ENCODE measurements at places on chromosomes 6 and 20.

GRCh38 chr6:18533793-18534192, 146.6 kb downstream of the RNF144B start:
- DNase-seq = no peak

DNA sequence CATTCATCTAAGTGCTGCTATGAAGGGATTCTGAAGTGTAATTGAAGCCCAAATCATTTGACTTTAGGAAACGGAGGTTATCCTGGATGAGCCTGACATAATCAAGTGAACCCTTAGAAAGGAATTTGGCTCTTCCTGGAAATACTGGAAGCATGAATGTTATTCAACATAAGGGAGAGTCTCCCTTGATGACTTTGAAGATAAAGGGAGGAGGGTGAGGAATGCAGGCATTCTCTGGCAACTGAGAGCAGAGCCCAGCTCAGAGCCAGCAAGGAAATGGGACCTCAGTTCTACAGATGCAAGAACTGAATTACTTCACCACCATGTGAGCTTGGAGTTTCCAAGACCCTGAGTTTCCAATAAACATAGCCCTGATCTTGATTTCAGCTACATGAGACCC, 168.2 kb downstream of the DLL1 start:
- DNase-seq = no peak

- no peak for DNase-seq
Observed at GRCh38 chr6:22281341-22282085, 15.3 kb downstream of the PRL start.

- DNase-seq = no peak
Observed at GRCh38 chr6:73139681-73140383, 85.5 kb downstream of the KHDC1L start.

DNA sequence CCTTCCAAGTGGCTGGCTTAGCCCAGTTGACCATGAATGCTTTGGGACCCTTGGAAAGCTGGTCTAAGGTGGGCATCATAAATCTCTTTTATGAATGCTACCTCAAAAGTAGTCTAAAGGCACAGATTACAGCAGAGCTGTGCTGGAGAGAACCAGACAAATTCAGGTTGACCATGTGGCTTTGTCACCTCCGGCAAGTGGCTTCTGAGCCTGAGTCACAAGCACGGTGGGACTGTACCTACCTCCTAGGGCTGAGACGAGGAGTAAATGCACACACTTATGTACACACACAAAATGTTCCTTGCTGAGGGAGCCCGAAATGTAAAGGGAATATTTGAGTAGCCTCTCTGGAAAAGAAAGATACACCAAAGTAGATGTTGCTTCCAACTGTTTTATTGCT, 155.9 kb downstream of the NFATC2 start:
- DNase-seq = no peak

DNA sequence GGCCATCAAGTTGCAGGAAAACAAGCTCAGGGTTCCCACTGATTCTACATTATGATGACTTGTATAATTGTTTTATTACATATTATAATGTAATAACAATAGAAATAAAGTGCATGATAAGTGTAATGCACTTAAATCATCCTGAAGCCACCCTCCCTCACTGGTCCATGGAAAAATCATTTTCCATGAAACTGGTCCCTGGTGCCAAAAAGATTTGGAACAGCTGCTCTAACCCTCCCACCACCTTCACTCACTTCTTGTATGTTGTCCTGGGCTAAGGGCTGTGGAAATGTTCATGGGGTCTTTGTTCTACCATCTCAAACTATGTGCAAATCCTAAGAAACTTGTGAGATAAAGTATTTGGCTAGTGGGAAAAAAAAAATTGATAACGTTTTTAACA, 133.8 kb downstream of the LRRC1 start:
- DNase-seq = no peak

DNA sequence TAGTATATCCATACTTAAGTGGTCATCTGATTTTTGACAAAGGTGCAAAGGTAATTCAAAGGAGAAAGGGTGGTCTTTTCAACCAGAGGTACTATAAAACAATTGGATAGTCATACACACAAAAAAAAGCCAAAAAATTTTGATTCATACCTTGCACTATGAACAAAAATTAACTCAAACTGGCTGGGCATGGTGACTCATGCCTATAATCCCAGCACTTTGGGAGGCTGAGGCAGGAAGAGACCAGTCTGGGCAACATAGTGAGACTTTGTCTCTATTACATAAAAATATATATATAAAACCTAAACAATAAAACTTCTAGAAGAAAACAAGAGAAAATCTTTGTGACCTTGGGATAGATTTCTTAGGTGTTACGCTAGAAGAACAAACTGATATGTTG, 43.8 kb upstream of the ADIG start:
- DNase-seq = no peak

DNA sequence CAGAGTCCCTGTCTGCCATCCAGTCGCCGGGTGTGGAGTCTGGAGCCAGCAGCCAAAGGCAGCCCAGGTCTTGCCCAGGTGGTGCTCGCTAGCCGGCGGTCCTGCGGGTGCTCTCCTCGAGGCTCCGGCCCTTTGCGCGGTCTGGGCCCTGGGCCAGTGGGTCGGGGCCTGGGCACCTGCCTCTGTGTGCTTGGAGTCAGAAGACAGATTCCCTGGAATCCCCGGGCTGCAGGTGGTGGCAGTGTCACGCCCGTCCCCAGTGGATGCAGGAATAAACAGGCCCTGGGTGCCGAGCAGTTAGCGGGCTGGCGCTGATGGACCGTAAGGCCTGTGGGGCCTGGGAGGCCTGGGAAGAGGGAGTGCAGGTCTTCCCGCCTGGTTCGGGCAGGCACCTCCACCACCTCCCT, 5.3 kb downstream of the SS18L1 start:
- no peak for DNase-seq

DNA sequence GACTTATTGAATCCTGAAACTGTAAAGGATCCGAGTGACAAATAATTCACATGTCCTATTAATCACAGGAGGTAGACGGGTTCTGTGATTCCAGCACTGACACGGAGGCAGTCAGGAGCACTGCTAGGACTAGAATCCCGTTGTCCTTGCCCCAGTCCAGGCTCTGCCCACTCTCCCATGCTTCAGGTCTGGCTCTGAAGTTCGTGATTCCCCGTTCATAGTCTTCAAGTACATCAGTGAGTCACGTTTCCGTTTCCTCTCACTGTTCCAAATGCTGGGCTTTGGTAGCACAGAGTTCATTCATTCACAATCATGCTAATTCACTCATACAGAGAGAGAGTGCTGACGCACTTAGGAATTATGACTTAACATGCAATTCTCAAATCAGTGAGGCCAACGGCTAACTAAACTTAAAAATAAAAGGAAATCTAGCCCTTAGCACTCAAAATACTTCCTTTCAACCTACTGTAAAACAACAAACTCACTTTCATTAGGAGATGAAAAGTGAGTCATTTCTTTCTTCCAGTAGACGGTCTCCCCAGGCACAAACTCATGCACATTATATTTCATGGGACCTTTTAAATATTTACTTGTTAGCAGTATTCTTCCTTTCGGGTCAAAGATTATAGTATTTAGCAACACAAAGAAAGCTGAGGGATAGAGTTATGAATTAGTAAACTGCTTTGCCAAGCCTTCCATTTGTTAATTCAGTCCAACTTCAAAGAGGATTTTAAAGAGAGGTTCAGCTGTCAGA, 94.0 kb upstream of the NHSL1 start:
- DNase-seq = no peak

- DNase-seq = no peak
Observed at GRCh38 chr6:125808060-125808459, 17.3 kb downstream of the NCOA7 start.

GRCh38 chr6:125814481-125814880, 23.7 kb downstream of the NCOA7 start:
- DNase-seq = no peak

- DNase-seq = no peak
Observed at GRCh38 chr20:50727792-50728485, 3.4 kb upstream of the PARD6B start.

GRCh38 chr6:91330896-91331295, 744.0 kb upstream of the MAP3K7 start:
- no peak for DNase-seq

GRCh38 chr20:24835195-24835594, 113.9 kb upstream of the CST7 start:
- no peak for DNase-seq

DNA sequence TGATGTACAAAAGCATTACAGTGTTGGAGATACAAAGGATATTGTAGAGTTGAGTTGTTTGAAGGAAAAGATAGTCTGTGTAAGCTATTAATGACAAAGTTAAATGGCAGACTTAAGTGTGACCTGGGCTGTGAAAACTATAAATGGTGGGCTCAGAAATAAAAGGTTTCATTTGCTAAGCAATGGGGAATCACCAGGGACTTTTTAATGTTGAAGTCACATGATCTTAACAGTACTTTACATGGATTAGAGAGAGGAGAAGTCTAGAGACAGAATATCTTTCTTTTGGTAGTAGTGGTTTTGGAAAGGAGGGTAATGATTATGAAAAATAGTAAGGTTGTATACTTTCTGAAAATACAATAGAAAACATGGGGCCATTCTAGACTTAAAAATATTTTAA, 67.1 kb downstream of the SCAF8 start:
- no peak for DNase-seq

DNA sequence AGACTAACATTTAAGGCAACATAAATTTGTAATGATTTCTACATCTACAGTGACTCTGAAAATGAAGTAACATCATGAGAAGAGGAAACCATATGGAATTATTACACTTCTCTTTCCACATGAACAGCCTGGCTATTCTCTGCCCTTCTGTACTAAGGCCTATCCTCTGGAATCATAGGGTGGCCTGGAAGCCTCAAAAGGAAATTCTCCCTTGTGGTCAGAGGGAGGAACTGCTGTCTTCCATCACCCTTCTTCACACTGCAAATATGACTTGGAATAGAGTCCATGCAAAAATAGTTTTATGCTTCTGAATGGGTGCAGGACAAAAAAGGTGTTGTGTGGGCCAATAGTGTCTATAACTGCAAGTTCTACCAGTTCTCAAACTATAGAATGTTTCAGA, 44.6 kb upstream of the SH3BGRL2 start:
- no peak for DNase-seq

DNA sequence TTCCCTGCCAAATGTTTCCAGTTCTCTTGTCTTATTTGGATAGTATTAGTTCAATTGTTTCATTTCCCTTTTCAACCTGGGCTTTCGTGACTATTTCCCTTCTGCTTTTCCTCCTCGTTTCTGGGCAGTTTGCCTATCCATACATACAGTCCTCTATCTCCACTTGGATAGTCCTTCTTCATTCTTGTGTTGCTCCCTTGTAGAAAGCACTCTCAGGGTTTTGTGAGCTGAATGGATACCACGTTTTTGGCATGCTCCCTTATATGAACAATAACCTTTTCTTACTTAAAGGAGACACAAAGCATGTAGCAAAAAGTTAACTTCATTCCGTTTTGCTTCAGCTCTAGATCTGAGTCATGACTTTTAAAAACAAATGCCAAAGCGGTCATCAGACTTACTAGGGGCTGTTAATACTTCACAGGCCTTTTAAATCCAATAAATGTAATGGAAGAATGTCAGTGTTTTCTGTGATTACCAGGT, 16.6 kb downstream of the CRYBG1 start:
- no peak for DNase-seq

- no peak for DNase-seq
Observed at GRCh38 chr6:170553534-170554012, 466 bp upstream of the PSMB1 start.

GRCh38 chr6:87630746-87631145, 40.8 kb downstream of the ORC3 start:
- no peak for DNase-seq

- no peak for DNase-seq
Observed at GRCh38 chr20:7708112-7708511, 232.1 kb downstream of the HAO1 start.

DNA sequence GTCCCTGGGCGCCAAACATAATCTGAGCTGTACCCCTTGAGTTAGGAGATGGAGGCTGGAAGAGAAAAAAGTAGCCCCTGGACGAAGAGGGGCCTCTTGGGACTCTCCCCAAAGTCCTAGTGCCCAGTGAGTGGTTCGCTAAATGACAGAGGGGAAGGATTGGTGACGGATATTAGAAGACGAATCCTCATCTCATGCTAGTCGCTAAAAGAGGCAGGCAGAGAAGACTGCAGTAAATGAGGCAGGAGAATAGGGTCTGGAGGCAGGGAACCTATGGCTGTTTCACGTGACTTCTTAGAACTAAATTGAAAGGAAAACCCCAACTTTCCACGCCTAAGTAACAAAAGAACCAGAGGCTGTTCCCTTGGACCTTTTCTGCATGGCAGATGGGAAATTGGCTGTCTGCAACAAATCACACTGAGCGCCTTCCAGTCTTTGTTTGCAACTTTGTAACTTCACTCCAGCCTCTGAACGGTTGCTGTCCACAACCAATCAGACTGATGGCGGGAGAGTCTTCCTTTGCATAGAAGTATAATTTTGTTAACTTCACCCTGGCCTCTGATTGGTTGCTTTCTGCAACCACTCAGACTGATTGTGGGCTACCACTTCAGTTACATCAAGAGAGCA, 731 bp upstream of the RBL1 start:
- DNase-seq = no peak

DNA sequence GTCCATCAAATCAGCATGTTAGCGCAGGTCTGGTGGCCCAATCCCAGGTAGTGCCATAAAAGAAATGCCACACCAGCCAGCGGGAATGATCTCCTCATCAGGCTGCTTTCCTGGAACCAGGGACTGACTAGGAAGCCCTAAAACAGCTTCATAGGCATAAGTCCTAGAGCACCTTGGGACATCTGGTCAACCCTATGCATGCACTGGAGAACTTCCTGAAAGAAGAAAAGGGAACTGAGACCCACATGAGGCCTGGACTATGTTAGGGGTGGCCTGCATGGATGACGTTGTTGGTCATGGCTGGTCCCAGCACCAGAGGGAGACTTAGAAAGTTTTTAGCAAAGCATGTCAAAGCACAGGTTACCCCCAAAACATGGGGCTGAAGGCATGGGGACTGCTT, 7.6 kb upstream of the KCNK16 start:
- no peak for DNase-seq

GRCh38 chr6:121760745-121761144, 325.3 kb downstream of the GJA1 start:
- DNase-seq = no peak

- no peak for DNase-seq
Observed at GRCh38 chr6:114339706-114340105, 3.1 kb downstream of the HS3ST5 start.

GRCh38 chr20:38599410-38599882, 2.2 kb upstream of the ARHGAP40 start:
- DNase-seq = no peak

- no peak for DNase-seq
Observed at GRCh38 chr20:32358632-32358882, 426 bp downstream of the ASXL1 start.

DNA sequence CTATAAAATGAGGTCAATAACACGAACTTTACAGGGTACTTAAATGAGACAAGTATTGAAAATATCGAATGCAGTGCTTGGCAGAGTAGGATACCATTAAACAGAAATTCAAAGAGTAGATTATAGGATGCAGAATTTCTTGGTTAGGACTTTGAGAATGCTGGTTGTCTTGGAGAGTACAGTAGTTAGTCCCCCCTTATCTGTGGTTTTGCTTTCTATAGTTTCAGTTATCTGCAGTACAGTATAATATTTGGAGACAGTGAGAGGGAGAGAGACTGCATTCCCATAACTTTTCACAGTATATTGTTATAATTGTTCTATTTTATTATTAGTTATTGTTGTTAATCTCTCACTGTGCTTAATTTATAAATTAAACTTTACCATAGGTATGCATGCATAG, 290.5 kb downstream of the BTBD9 start:
- no peak for DNase-seq

- DNase-seq = no peak
Observed at GRCh38 chr6:28922821-28923317, 916 bp downstream of the TRIM27 start.
